DMS 273 treated with DMSO at 0.1 percent for 48 hours (cell line): ENCODE measurements at places on chromosomes 2 and 18.
A peak's percentile ranks its signal among the peaks of the same experiment; 100 is the strongest.

GRCh38 chr2:74942263-74942662, 16.2 kb upstream of the POLE4 start:
- no peak for DNase-seq

DNA sequence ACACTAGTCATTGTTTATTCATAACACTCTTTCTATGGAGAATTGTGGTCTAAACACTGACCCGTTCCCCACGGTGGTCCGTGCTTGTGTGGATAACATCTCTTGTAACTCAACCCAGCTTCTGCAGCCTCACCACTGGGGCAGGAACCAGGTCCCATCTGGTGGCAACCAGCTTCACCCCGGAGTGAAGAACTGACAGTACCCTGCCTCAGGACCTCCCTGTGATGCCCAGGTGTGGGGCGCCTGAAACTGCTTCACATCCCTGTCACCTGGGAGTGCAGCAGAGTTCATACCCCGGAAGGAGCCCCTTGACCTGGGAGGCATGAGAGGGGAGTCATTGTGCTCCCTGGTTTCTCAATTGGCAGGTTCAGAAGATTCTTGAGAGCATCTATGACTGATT, 81.1 kb downstream of the LONRF2 start:
- no peak for DNase-seq

- peak; percentile 27 for DNase-seq
These were observed at the start of gene B3GNT2 for GRCh38 chr2:62195421-62196277. TSS of gene B3GNT2 (plus strand) at chr2:62196115. CDS start at chr2:62222221, 26,106 bp downstream.

- no peak for DNase-seq
These were observed 354.6 kb upstream of the FANCL start for GRCh38 chr2:58595714-58596113.

DNA sequence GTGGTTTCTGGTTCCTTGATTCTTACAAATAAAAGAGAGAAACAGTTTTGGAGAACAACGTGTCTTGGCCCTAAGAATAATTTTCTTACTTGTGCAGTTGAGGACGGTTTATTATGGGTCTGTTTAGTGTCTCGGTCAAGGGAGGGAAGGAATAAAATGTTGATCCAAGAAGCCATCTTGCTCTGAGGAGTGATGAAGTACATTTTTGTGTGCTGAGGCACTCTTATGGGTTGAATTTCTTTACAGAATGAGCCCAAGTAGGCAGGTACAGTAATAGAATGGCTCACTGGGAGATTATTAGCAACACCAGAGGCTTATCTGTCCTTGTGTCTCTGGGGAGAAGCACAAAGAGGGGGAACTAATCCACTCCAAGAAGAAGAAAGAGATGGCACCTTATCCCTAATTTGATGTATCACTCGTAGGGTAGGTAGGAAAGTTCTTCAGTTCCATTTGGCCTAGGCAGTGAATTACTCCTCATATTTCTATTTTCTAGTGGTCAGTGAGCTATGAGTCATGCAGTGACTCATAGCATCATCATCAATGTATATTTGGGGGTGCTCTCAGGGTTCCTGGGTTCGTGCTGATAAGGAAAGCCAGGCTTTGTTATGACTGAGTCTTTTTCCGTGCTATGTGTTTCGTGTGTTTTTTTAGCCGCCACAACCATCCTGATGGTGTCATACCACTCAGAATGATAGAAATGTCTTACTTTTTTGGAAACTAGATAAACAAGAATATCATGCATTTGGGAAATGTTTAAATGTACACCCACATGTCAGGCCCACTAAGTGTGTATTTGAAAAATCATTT, 250.1 kb upstream of the CTAGE1 start:
- DNase-seq = no peak

GRCh38 chr2:203498161-203498560, 36.9 kb downstream of the RAPH1 start:
- DNase-seq = no peak

GRCh38 chr2:134949981-134950708, 31.5 kb downstream of the CCNT2 start:
- DNase-seq = no peak

DNA sequence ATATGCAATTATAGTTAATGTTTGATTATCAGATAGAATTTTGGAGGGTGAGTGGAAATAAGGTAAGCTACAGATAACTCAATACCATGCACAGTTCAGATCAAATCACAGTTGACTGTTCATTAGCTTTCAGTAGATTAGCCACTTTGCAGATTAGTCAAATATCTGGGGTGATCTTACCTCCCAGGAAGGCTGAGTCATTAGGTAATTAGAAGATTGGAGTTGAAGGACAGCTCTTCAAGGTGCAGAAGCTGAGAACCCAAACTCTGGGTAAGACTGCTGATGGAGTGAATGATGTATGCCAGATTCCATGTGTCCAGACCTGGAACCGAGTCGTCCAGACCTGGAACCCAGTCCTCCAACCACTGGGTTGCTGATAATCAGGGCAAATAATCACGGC, 262.8 kb upstream of the UBE2E3 start:
- DNase-seq = no peak

GRCh38 chr2:29657674-29658073, 263.7 kb downstream of the ALK start:
- peak; percentile 29 for DNase-seq

DNA sequence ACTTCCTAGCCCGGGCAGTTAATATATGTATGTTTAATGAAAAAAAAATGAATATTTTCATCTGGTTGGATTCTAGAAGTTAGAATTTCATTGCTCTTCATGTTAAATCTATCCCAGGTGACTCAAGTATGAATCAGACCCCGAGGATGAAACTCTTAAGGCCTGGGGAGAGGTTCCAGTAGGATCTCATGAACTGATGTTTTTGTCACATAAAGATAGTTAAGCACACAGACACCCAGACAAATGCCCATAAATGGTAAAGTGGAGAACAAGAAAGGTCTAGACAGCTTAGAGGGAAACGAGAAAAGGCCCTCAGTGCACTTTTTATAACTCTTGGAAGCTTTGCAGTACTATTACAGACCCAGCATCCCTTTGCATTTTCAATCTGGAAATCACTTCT, 114.1 kb downstream of the RIF1 start:
- no peak for DNase-seq

- DNase-seq = no peak
These were observed 236.1 kb downstream of the GCA start for GRCh38 chr2:162579986-162580385.

DNA sequence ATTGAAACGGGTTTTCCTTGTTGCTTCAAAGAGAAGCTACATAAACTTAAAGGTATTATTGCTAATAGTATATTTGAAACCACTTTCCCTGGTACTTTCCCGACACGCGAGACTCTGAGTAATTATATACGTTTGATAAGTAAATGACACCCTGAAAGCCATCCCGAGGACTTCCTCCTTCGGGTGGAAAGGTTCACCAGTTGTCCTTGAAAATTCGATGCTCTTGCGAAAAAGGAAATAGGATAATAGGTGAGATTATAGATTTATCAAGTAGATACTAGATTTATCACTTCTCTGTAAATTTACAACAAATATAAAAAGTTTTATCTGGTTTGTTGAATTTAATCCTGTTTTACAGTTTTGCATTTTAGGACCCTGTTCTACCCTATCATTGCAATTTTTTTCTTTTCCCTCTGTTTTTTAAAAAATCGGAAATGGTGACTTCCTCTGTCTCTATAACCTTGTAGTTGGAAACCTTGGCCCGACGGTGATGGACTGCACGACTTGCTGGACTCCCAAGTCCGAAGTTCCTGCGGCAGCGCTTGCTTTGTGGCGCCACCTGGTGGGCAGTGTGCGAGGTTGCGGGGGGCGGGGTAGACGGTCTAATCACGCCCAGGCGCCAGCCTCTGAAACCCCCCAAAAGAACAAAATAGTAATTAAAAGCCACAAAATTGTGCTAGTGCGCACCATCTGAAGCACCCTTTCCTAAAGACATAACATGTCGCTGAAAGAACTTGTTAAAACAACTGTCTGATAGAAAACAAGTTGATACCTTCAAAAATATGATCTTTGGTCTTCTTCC, 972 bp upstream of the DLX2 start:
- DNase-seq = peak; percentile 38

DNA sequence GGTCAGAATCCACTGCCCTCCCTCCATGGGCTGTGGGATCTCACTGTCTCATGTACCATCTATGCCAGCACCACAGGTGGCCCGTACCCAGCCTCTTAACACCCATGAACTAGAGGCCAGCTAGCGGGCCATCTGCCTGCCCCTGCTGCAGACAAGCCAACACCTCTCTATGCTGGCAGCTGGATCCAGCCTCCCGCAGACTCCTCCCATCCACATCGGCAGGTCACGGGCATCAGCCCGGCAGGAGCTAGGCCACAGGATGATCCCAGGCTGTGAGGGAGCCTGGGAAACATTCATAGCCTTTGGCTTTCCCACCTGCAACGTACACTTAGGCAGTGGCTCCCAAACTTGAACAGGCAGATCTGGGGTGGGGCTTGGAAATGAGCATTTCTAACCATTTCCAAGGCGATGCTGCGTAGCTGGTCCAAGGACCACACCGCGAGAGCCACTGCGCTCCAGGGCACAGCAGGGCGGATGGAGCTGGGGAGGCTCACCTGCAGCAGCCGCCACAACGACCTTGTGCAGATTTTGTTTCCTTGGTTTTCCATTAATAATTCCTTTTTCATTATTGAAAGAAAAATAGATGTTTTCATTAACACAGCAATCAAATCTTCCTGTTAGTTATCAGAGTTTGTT, 114.7 kb downstream of the KCNF1 start:
- DNase-seq = no peak

DNA sequence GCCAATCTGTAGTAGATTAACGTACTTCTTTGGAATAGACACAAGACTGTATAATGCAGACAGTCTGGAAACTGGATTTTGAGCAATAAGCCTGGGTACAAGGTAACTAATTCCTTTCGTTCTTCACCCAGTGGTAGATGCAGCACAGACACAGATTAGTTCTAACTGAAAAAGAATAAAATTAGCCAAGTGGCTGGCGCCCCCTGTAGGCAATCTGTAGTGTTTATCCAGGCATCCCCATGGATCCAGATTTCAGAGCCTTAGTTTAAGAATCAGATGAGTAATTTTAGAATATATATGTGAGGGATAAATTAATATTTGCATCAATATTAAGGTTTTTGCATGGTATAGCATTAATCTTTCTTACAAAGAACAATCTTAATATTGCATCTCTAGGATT, 563.9 kb downstream of the DCC start:
- DNase-seq = no peak

DNA sequence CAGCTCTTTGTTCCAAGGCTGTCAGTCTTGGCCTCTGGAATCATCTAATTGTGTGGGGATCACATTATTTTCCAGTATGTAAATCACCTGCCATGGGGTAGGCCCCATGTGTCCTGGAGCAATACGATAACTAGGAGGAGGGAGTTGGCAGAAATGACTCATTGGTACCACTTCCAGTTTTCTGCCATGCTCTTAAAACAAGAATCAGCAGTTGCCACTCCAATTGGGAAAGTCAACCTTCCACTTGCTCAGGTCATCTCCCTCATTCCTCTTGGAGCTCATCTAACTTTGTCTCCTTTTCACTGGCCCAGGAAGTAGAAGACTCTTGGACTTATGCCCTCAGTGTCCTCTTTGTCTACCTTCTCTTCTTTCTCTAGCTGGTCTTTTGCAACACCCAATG, 487.0 kb downstream of the SLC4A3 start:
- DNase-seq = no peak

- DNase-seq = no peak
These were observed 102.5 kb upstream of the RASGRP3 start for GRCh38 chr2:33373986-33374385.

DNA sequence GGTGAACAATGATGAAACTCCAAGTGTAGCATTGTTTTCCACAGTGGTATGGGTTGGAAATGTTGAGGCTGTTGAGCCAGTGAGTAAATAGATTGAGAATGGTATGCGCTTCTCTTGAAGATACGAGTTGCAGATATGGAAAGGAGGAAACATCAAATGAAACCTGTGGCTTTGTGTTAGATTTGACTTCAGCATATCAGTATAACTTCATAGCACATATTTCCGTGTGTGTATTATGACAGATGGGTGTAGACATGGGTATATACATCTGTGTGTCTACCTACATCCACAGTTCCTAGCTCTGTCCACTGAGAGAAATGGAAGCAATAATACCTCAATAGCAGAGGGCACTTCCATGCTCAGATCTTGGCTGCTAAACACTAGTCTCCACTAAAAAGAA, 8.0 kb downstream of the SNED1 start:
- no peak for DNase-seq

GRCh38 chr18:31079973-31080372, 22.2 kb downstream of the DSC2 start:
- no peak for DNase-seq

- no peak for DNase-seq
These were observed 101.8 kb upstream of the SCN1A start for GRCh38 chr2:166229678-166230023.

GRCh38 chr2:69989441-69990105, 28.1 kb upstream of the ASPRV1 start:
- no peak for DNase-seq

- no peak for DNase-seq
These were observed 117.0 kb downstream of the NFATC1 start for GRCh38 chr18:79512461-79513380.

DNA sequence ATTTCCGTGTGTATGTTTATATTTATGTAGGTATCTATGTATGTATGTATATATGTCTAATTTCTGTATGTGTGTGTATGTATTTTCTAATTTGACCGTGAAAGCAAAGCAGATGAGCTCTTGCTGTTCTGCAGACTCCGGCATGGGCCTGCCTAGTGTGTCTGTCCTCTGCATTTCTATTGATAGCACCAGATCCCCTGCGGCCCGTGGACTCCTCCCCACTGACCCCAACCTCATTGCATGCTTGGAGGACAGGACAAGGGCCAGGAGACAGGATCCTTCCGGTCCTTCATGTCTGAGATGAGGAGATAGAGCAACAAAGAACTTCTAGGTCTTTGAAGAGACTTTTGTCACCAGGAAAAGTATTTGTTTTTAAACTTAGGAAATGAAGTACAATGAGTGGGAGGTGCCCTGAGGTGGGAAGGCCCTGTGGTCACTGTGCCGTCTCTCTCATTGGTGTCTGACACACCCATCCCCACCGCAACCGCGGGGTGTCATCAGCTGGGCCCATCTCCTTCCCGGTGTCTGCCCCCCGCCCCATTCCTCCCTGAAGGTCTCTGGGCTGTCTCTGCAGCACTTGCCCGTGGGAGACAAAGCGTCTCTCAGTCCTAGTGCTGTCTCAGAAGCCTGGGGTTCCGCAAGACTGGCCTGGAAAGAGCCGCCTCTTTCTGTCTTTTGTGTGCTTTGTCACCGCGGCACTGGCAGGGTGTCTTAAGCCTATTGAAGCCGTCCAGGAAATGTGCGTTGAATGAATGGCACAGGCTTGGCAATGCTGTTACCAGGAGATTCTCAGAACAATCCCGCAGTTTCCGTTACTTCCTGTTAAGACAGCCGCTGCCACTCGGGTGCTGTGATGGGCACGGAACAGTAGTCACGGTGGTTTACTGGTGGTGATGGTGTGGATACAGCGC, 216.4 kb downstream of the AGAP1 start:
- DNase-seq = no peak

DNA sequence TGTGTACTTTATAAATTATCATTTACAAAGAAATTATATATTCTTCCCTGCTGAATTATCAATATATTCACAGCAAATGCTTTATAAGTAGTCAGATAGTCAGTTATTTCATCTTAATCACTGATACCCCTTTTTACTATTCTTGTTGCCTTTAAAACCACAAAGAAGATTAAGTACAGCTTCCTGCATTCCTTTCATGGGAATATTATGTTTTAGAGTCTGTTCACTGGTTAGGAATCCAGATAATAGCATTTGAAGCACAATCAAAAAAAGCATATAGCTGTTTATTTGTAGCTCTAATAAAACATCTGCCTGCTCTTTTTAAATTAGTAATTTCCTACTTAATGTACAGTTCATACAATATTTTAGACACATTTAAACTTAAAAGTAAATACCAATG, 508.9 kb downstream of the FBXO15 start:
- DNase-seq = no peak

GRCh38 chr2:43478412-43479086, 117.3 kb downstream of the THADA start:
- no peak for DNase-seq
